Activated CD4-positive, alpha-beta T cell treated with anti-CD3 and anti-CD28 coated beads for 4 hours (primary cell): ENCODE measurements at places on chromosomes 3 and 15.
A peak's percentile ranks its signal among the peaks of the same experiment; 100 is the strongest.

GRCh38 chr3:136385457-136385856 lies 135.3 kb downstream of the PCCB start:
- no peak for DNase-seq

DNA sequence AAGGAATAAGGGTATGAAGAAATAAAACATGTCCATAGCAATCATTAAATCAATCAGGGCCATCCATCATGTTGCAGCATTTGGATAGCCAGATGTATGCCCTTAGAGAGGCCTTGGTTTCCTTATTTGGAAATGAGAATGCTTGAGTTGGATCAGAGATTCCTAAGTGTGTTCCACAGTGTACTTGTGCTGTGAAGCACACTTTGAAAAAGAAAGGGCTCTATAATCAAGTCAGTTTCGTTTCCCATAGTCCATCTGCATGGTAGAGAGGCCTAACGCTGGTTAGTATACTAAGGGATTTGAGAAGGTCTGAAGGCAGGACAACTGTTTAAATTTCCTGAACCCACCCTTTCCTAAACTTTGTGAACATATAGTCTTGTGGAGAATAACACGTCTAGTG lies 30.9 kb downstream of the RBMS3 start:
- no peak for DNase-seq

- DNase-seq = no peak
Measured at GRCh38 chr15:70427167-70428120, 329.7 kb upstream of the TLE3 start.

DNA sequence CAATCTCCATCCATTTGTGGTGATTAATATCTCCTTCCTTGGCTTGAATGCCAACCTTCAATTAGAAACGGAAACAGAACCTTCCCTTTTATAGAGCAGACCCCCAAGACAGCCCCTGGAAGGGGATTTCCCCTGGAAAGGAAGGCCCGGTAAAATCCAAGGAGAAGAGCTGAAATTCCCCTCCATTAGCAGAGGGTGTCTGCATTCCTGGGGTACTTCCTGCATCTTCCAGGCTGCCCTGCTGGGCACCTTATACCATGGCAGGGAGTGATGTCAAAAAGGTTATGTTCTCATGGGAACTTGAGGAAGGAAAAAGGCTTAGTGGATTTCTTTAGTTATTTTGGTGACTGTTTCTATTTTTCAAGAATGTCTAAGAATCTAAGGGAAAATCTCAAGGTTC lies 116.7 kb upstream of the NEO1 start:
- no peak for DNase-seq

- DNase-seq = no peak
Measured at GRCh38 chr15:27826411-27826810, 272.7 kb downstream of the OCA2 start.

GRCh38 chr3:9769426-9770275 lies at the start of gene CAMK1:
Gene CAMK1 (minus strand): TSS chr3:9769947. CDS start chr3:9767749, 2,198 bp downstream.
- DNase-seq = peak; percentile 54

DNA sequence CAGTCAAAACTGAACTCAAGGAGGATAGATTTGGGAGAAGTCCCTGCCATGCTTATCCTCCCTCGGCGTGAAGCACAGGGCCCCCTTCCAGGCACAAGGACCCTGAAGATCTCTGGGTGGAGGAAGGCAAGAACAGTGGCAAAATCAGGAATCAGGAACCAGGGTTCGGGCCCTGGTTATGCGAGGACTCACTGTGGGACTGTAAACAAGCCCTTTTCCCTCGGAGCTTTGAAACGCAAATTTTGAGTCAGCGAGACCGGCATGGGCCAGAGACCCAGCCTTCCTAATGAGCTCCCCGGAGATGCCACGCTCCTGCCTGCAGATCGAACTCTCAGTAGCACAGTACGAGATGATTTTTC lies 70.1 kb downstream of the SLC12A8 start:
- no peak for DNase-seq

- no peak for DNase-seq
Measured at GRCh38 chr3:68135067-68135466, 480.7 kb upstream of the SUCLG2 start.

GRCh38 chr15:91472316-91472756 lies 372.3 kb downstream of the SV2B start:
- peak; percentile 6 for DNase-seq

DNA sequence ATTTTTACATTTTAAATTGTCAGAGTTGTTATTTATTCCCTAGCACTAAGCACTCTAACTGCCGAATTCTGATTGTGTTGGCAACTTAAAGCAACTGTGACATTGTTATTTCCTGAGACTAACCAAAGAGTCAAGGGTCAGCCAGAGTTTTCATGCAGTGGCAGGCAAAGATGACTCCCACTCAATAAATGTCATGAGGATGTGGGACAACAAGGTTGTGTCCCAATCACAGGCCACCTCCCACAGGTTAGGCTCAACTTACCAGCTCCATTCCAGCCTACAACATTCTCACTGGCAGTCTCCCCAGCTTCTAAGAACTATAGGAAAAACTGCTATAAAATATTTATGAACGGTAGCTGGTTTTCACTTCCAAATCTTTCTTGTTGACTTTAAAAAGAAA lies 80.1 kb downstream of the RSL24D1 start:
- DNase-seq = no peak

GRCh38 chr3:24986612-24987011 lies 441.5 kb upstream of the RARB start:
- DNase-seq = no peak

DNA sequence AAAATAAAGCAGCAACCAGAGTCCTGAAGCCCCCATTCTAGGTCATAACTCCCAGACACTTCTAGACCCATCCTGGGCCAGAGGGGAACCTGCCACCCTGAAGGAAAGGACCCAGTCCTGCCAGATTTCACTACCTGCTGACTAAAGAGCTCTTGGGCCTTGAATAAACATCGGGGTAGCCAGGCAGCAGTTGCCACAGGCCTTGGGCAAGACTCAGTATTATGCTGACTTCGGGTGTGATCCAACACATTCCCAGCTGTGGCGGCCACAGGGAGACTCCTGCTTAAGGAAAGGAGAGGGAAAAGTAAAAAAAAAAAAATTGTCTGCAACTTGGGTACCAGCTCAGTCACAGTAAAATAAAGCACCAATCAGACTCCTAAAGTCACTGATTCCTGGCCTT lies 23.8 kb downstream of the NEDD4 start:
- DNase-seq = no peak

DNA sequence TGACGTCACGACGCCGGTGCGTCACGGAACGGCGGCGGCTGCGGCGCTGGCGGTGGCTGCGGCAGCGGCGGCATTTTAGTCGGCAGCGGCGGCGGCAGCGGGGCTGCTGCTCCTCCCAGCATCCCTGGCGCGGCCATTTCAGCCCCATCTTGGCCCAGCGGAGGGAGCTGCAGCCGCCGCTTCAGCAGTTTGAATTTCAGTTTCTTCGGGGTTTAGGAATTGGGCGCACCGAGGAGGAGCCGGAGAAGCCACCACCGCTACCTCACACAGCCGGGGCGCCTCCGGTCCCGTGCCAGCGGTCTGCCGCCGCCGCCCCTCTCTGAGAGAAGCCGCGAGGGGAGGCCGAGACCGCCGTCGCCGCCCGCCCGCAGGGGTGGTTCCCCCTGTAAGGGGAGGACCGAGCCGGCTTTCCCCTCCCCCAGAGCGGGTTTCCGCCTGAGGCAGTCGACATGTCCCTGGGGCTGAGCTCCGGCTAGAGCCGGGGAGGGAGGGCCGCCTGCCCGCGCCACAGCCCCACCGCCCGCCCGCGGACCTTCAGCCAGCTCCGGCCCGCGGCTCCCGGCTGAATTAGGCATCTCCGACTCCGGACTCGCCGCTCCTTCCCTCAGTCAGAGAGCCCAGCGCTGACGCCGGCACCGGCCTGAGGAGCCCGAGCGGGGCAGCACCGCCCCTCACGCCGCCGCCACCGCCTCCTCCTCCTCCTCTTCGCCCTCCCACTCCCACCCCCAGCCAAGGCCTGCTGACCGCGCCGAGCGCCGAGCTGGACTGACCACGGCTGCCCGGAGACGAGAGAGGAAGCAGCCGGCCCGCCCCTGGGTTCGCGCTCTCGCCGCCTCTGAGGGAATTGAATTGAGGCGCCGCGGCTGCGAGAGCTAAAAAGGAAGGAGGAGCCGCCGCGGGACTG lies at the start of gene TSC22D2:
Gene TSC22D2 (plus strand): TSS at position 78 of the 904 bp plus-strand sequence. CDS start 1,053 bp downstream, outside the sequence.
- DNase-seq = peak; percentile 95

DNA sequence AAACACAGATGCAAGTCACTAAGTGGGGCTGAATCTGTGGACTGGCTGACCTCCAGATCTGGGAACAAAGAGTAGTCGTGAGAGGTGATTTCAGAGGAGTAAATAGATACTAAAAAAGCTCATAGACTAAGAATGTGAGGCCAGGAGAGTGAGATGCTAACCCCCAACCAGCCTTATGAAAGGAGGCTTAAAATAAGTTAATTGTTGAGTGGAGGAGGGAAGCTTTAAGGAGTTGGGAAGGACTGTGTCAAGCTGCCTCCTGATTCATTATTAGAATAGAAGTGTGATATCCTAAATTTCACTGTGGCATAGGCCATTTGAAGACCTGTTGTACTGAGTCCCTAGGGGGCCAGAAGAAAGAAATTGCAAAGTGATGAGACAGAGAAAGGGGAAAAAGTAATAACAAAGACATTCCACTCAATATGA lies 107.6 kb downstream of the RBPMS2 start:
- no peak for DNase-seq

DNA sequence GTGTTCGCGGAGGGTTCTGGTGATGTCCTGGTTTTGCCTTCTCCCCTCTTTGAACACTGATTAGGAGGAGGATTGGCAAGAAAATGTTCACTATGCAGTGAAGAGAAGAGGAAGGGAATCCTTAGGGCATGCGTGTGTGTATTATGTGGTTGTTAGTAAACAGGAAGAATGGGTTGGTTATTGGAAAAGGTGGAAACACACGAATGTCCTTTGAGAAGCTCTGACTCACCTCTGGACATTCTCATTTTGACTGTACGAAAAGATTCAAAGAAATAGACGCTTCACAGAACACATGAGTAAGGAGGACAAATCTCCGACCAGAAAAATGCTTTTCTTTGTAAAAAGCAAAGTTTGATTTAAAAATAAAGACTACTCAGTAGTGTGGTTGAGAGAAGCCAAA lies 188.8 kb upstream of the PRICKLE2 start:
- DNase-seq = no peak

DNA sequence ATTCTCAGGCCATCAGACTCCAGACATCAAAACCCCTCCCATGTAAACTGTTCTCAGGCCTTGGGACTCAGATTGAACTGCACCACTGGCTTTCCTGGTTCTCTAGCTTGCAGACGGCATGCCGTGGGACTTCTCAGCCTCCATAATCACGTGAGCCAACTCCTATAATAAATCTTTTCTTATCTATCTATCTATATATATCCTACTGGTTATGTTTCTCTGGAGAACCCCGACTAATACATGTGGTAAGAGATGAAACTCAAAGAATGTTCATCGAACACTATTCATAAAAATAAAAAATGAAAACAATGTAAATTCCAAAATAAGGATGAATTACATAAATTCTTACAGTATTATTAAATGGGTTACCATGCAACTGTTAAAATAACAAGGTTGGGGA lies 84.5 kb upstream of the NTRK3 start:
- no peak for DNase-seq

- no peak for DNase-seq
Measured at GRCh38 chr15:49645941-49646340, 25.1 kb downstream of the DTWD1 start.

GRCh38 chr3:131329774-131330173 lies 51.8 kb upstream of the NUDT16 start:
- DNase-seq = no peak

- DNase-seq = no peak
Measured at GRCh38 chr3:10011631-10012030, 14.6 kb upstream of the FANCD2 start.

GRCh38 chr15:33722005-33722672 lies 246.2 kb upstream of the CHRM5 start:
- DNase-seq = no peak

GRCh38 chr3:152608696-152609594 lies 226.0 kb upstream of the P2RY1 start:
- DNase-seq = no peak

DNA sequence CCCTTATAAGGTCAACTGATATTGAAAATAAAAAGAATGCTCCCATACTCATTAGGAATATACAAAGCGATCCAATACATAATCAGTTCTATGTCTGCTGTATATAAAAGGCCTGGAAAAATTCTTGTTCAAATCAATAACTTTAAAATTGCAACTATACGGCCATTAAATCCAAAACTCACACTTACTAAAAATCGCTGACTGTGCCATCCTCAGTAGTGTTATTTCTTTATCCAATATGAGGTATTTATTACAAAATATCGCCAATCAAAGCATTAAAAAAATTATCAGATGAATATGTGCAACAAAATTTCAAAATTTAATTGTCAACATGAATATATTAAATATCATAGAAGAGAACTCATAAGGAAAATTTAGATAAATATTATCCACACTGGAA lies 146.5 kb downstream of the PLD1 start:
- no peak for DNase-seq

DNA sequence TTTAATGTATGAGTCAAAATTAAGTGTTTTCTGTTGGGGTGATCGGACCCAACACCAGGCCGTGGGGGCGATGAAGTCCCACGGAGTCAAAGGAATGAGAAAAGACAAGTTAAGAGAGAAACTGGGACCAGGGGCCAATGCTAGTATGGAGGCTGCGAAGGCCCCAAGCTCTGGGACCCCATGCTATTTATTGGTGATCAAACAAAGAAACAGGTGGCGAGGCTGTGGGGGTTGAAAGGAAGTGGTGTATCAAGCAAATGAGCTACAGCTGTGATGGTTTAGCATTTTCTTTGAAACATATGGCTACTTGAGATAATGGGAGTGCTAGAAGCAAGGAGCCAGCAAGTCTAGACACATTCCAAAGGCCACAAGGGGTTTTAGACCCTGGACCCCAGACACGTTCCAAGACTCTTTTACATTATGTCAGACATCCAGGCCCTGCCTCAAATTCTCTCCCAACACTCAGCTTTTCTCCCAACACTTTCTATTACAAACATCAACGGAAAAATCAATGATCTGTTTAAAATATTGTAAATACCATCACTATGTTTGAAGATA lies 56.0 kb upstream of the SNRPN start:
- no peak for DNase-seq

DNA sequence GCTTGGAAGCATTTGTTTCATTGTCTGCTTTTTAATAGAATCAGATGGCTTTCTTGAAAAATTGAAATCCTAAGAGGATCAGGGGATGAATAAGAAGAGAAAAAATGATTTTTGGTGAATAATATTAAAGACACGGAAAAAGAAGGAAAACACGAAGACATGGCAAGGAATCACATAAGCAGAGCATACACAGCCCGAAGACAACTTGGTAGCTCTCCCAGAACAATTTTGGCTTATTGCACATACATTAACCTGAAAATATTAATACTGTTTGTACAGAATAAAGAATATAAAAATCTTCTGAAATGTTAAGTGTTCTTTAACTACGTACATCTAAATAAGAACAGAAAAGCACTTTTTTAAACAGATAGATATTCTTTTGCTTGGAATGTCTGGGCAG lies 150.0 kb downstream of the SHOX2 start:
- no peak for DNase-seq

GRCh38 chr15:94445566-94446160 lies 214.3 kb downstream of the MCTP2 start:
- no peak for DNase-seq
